ENCODE measurements at places on chromosomes 7 and 10.

DNA sequence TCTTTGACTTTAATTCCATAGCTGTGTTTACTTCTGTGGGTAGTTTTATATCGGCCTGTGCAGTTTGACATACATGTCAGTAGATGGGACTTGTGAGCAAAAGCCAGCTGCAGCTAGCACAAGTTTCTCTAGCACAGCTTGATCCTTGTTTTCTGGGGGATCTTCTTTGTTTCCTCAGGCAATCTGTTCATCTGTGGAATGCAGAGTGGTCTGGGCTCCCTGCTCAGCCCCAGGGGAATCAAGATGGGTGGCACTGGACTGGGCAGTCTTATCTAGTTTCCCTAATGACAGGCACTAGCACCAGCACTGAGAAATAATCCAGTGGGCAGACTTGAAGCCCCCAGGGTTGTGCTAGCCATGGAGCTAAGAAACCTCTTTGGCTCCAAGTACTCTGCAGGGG lies 40.8 kb downstream of the CYP2C19 start:
- H3K4me3 ChIP-seq: no peak overlapping the region
- no peaks in the 10 kb centered on the region for H3K27me3 ChIP-seq
- DNase-seq: no peak
- no peaks in the 10 kb centered on the region for H3K36me3 ChIP-seq
- H3K4me1 ChIP-seq: no peaks in the 10 kb centered on the region
- H3K27ac ChIP-seq: no peak overlapping the region

- peaks cover 8% of the 10 kb centered on the region for H3K4me1 ChIP-seq
- no peak overlapping the region for H3K27ac ChIP-seq
- H3K27me3 ChIP-seq: peaks cover 15% of the 10 kb centered on the region
These were observed 176.9 kb downstream of the RPS24 start for GRCh38 chr10:78210548-78210947.

DNA sequence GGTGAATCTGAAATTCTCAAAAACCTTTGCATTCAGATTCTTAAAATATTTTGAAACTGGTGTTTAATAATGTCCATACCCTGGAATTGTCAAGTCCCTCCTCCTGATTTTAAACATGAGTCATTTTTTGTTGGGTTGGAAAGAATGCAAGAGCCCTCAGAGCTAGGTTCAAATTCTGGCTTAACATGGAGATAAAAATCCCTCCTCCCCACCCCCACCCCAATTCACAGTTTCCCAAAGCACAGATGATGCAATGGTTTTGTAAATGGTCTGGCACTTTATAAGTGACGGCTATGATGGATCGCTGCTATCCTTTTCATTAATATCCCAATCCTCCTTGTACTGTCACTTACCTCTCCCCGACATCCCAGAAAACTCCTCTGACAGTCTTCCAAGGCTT lies 332.8 kb downstream of the PLXNA4 start:
- no peaks in the 10 kb centered on the region for H3K36me3 ChIP-seq
- H3K27me3 ChIP-seq: peaks cover 9% of the 10 kb centered on the region
- H3K4me3 ChIP-seq: no peak overlapping the region
- H3K4me1 ChIP-seq: no peaks in the 10 kb centered on the region

DNA sequence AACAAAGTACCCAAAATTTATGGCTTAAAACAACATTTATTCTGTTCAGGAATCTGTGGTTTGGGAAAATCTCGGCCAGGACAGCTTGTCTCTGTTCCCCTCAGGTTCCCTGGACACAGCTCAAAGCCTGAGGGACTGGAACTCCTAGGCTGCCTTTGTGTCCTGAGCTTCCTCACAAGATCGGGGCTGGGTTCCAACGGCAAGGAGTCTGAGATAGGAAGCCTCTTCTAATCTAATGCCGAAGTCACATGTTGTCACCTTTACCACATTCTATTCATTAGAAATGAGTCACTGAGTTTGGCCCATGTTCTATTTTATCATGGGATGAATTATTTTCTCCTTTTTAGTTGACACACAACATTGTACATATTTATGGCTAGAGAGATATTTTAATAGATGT lies 80.5 kb downstream of the ANKRD26 start:
- DNase-seq: no peak
- peaks cover 14% of the 10 kb centered on the region for H3K36me3 ChIP-seq

- DNase-seq: no peak
- H3K27me3 ChIP-seq: no peaks in the 10 kb centered on the region
These were observed 95.9 kb upstream of the TNRC18 start for GRCh38 chr7:5519515-5519928.

DNA sequence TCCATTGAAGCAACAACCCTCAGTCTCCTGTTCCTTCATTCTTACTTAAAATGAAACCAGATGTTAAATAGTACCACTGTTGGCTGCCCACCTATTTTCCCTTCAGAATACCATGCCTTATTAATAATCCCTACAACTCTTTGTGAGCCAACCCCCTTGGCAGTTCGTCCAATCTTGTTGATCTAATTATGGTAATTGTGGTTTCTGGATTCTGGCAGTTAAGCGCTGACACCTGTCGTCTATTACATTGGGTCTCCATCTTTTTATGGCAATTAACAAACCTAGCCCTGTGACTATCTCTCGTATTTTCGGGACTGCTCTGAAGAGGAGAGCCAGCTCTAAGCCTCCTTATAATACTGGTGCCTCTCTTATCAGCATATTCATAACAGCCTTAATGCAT lies 432.0 kb downstream of the ATRNL1 start:
- no peaks in the 10 kb centered on the region for H3K27me3 ChIP-seq
- H3K27ac ChIP-seq: no peak overlapping the region
- H3K36me3 ChIP-seq: no peaks in the 10 kb centered on the region
- DNase-seq: no peak
- no peak overlapping the region for H3K4me3 ChIP-seq

DNA sequence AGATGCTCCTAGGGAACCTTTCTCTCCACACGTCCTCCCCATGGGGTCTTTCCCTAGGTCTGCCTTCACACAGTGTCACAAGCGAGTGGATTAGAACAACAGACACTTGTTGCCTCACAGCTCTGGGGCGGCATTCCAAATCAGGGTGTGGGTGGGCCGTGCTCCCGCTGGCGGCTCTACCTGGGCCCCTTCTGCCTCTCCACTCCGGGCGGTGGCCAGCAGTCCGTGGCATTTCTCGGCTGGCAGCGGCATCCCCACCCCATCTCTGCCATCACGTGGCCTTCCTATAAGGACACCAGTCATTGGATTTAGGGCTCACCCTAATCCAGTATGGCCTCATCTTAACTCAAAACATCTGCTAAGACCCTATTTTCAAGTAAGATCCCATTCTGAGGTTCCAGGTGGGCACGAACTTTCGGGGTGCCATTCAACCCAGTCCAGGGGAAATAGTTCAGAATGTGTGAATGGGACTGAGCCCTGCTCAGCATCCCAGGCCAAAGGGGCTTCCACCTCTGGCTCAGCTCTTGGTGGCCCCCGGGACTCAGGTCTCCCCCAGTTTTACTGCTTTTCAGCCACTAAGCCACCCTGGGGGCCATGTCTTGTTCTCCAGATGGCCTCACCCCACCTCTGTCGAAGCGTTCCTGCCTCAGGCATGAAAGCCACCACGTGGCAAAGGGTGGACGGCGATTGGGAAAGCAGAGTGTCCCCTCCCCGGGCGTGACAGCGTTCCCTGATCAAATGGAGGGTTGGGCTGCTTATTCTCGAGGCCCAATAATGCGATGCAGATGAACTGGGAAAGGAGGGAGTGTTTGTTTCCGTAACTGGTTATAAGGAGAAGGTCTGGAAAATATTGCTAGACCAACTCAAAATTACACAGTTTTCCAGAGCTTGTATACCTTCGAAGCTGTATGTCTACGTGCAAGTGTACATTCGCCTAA lies 350.0 kb downstream of the GLRX3 start:
- H3K4me1 ChIP-seq: no peaks in the 10 kb centered on the region
- H3K36me3 ChIP-seq: no peaks in the 10 kb centered on the region
- no peak overlapping the region for H3K27ac ChIP-seq
- no peak overlapping the region for H3K4me3 ChIP-seq
- no peak for DNase-seq
- no peaks in the 10 kb centered on the region for H3K27me3 ChIP-seq

GRCh38 chr7:121275204-121275603 lies 53.6 kb upstream of the WNT16 start:
- no peak overlapping the region for H3K27ac ChIP-seq
- no peak overlapping the region for H3K4me3 ChIP-seq
- no peak for DNase-seq
- no peaks in the 10 kb centered on the region for H3K27me3 ChIP-seq

DNA sequence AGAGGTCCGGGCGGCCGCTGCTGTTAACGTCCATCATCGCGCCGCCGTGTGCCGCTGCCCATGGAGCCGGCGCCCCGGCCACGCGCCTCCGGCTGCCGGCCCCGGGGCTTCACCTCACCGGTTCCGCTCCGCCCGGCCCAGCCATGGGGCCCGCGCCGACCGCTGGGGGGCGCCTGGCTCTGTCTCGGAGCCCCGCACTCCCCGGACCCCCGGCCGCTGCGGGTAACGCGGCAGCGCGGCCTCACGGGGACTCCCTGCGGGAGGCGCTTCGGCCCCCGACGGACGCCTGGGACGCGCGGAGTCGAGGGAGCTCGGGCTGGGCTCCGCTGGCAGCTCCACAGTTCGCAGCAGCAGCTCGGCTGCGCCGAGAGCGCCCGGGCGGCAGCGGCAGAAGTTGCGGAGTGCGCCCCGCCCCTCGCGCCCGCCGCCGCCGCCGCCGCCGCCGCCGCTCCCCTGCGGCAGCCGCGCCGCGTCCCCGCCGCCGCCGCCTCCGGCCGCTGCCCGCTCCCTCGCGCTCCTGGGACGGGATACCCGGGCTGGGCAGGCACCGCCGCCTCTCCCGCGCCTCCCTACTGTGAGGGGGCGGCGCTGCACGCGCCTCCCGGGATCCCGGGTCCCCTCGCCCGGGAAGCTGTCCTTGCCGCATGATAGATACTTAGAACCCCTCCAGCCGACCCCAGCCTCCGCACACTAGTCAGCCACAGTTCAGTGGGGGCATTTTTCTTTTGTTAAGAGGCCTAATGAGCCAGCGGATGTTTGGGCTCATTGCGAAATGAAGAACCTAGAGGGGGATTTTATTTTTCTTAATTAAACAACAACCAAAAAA lies at the start of gene HTR7:
TSS of gene HTR7 (minus strand) at position 405 of the 826 bp plus-strand sequence. CDS start at position 37, 368 bp downstream.
- peak within 1 kb of the TSS; percentile 70 for H3K27ac ChIP-seq
- DNase-seq: peak; percentile 75
- peaks cover 5% of the 10 kb centered on the region for H3K4me1 ChIP-seq

GRCh38 chr7:34727464-34727995 lies 69.5 kb downstream of the NPSR1 start:
- no peak for DNase-seq
- H3K36me3 ChIP-seq: no peaks in the 10 kb centered on the region
- H3K27ac ChIP-seq: no peak overlapping the region
- no peaks in the 10 kb centered on the region for H3K4me1 ChIP-seq
- H3K27me3 ChIP-seq: peaks cover 2% of the 10 kb centered on the region

- no peaks in the 10 kb centered on the region for H3K4me1 ChIP-seq
- no peaks in the 10 kb centered on the region for H3K36me3 ChIP-seq
- H3K27ac ChIP-seq: no peak overlapping the region
- H3K4me3 ChIP-seq: no peak overlapping the region
These were observed 21.4 kb upstream of the AOC1 start for GRCh38 chr7:150830937-150831336.

- H3K36me3 ChIP-seq: no peaks in the 10 kb centered on the region
- H3K4me1 ChIP-seq: no peaks in the 10 kb centered on the region
- H3K27me3 ChIP-seq: peaks cover 6% of the 10 kb centered on the region
- no peak overlapping the region for H3K4me3 ChIP-seq
- no peak for DNase-seq
- H3K27ac ChIP-seq: no peak overlapping the region
These were observed 191.6 kb downstream of the FANK1 start for GRCh38 chr10:126087796-126088505.

GRCh38 chr7:101021703-101022102 lies 1.8 kb downstream of the MUC17 start:
- DNase-seq: no peak
- H3K27ac ChIP-seq: no peak overlapping the region
- H3K36me3 ChIP-seq: no peaks in the 10 kb centered on the region
- no peak overlapping the region for H3K4me3 ChIP-seq
- peaks cover 13% of the 10 kb centered on the region for H3K4me1 ChIP-seq

DNA sequence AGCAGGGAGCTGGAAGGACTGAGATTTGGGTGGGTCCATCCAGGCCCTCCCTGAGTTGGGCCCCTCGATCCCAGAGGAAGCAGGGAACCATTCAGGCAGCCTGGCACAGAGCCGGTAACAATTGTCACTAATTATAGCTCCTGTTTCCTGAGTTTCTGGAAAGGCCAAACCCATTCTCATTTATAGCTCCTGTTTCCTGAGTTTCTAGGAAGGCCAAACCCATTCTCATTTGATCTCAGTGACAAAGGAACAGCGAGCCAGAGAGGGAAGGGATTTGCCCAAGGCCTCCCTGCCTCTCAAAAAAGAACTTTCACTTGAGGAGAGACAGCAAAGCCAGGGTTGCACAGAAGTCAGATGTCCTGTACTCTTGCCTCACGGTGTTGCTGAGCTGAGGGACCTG lies 521.9 kb downstream of the TYW1 start:
- no peak overlapping the region for H3K4me3 ChIP-seq
- no peaks in the 10 kb centered on the region for H3K36me3 ChIP-seq
- H3K27me3 ChIP-seq: peaks cover 1% of the 10 kb centered on the region
- no peak for DNase-seq

DNA sequence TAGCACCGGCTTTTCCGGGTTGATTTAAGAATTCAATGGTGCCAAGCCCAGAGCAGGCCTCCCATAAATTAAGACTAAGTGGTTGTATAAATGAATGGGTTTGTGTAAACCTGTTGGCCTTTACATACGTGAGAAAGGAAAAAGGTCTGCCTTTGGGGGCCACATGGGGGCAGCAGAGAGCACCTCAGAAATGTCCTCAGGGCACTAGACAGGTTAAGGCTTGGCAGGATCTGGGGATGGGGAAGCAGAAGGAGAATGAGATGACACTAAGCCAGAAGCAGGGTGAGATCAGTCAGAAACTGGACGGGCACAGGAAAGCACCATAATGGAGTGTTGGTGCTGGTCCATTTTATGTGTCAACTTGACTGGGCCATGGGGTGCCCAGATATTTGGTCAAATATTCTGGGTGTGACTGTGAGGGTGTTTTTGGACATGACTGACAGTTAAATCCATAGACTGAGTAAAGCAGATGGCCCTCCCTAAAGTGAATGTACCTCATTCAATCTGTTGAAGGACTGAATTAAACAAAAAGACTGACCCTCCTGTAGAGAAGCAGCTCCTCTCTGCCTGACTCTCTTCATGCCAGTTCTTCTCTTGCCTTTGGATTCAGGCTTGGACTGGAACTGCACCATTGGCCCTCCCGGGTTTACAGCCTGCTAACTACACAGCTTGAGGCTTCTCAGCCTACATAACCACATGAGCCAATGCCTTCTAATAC lies 58.9 kb downstream of the FRMPD2 start:
- H3K27me3 ChIP-seq: peaks cover 14% of the 10 kb centered on the region
- peaks cover 1% of the 10 kb centered on the region for H3K36me3 ChIP-seq
- no peak for DNase-seq
- H3K4me1 ChIP-seq: no peaks in the 10 kb centered on the region

DNA sequence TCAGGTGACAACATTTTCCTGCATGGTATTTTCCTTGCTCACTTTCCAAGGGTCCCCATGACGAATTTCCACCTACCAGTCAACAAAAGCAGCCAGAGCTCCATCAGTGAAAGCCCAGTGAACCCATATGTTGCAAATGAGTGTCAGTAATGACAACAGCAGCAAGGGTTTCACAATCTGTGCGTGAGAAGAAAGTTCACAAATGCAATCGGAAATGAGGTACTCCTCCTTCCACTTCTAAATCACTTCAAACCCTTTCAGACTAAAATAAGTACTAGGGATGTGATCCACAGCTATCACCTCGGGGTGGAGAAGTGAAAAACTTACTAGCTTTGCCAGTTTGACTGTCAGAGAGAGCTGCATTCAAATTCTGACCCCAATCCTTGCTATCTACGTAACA lies 55.6 kb upstream of the BET1 start:
- H3K27ac ChIP-seq: no peak overlapping the region
- H3K4me1 ChIP-seq: peaks cover 16% of the 10 kb centered on the region
- no peaks in the 10 kb centered on the region for H3K27me3 ChIP-seq
- no peak overlapping the region for H3K4me3 ChIP-seq

- H3K27ac ChIP-seq: no peak overlapping the region
- H3K4me3 ChIP-seq: no peak overlapping the region
- peaks cover 15% of the 10 kb centered on the region for H3K4me1 ChIP-seq
- DNase-seq: no peak
These were observed 3.1 kb upstream of the AIFM2 start for GRCh38 chr10:70135684-70136083.
